HT-29 (cell line): ENCODE measurements at places on chromosomes 2 and 18.

GRCh38 chr2:46997884-46998283, 82.3 kb upstream of the MCFD2 start:
- DNase-seq: peak; percentile 26

GRCh38 chr2:239831861-239832489, 193.2 kb downstream of the NDUFA10 start:
- DNase-seq: no peak

DNA sequence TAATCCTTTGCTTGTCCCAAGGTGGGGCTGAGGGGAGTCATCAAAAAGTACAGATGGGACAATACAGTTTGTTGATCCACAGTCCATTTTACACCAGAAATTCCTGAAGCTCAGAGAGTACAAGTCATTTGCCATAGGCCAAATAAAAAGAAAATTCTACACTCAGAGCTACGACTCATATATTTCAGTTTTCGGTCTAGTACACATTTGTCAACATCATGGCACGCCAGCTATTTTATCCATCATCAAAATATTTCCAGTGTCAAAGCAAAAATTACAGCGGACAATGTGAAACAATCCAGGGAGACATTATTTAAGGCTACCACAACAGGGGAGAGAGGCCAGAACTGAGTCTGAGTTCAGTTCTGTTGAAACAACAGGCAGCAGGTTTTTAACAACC, 587.5 kb upstream of the DSEL start:
- DNase-seq: no peak

GRCh38 chr2:217614096-217614495, 388.7 kb downstream of the TNS1 start:
- DNase-seq: no peak

GRCh38 chr18:59149007-59149406, 9.3 kb downstream of the SEC11C start:
- DNase-seq: no peak

DNA sequence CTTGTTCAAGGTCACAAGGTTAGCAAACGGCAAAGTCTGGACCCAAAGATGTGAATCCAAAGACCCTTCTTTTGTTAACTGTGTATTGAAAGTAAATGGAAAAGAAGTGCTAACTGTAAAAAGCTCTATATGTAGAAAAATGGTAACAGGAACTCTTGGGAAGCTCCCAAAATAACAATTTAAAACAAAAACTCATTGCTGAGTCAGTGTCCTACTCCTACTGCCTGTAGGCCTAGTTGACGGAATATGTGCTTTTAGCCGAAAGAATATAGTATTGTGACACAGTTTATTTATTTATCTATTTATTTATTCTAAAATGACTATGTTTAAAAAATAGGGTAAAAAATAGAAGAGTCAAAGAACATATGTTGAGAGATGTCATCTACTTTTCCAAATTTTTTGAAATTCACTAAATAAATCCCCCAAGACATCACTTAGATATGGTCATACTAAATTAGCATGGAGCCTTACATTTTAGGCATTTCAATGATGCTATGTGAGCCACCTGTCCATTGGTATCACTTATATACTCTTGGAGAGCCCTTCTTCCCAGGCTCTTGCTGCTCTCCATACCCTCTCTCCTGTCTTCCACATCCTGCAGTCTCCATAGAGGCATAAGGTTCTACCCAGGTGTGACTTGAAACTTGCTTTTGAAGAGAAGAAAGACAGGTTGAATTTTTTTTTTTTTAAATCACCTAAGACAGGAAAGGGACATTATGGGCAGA, 13.7 kb downstream of the COL5A2 start:
- DNase-seq: no peak

- DNase-seq: peak; percentile 60
Observed at GRCh38 chr2:74919827-74920226, 38.6 kb upstream of the POLE4 start.

- no peak for DNase-seq
Observed at GRCh38 chr2:161947406-161947805, 126.6 kb downstream of the DPP4 start.

GRCh38 chr2:2846332-2847208, 515.5 kb upstream of the MYT1L start:
- peak; percentile 78 for DNase-seq

DNA sequence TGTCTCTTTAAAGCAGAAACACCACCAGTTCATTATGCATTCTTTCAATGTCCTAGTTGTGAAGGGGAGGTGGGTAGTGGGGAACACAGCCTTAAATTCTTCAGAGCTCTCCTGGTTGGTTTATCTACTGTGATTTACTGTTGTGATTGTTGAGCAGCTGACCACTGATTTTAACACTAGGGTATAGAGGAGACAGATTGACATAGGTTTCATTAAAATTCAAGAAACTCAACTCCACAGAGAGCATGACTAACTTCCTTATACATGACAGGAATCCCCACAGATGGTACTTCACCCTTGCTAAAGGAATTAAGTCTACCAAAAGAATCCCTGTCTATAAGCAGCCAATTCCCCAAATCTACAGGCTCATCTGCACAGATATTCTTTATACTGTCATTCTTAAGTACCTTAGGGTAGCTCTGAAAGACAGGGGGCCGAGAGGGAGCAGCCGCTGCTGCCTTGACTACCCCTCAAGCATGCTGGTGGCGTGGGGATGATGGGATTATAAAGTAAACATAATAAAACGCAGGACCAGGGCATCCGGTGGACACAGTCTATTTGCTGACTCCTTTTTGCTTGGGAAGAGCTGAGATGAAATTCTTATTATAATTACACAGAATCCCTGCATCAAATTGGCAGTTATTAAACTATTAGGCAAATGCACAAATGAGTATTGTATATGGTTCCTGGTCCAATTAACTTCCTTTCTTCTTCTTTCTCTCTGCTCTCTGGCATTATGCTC, 1377.6 kb upstream of the PIK3C3 start:
- DNase-seq: no peak

DNA sequence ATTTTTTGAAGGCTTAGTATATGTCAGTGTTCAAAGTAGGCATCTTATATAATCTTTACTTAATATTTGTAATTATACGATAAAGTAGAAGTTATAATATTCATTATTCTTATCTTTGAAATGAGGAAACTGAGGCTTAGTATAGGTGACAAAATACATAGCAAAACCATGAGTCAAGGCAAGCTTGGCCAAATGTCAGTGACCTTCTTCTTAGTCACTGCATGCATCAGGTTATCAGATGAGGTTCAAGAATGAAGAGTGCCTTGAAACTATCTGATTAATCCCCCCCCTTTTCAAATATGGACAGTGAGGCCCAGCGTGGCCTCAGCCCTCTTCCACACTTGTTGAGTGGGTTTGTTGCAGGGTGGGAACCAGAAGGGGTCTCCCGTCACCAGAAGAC, 59.3 kb downstream of the PMAIP1 start:
- no peak for DNase-seq

DNA sequence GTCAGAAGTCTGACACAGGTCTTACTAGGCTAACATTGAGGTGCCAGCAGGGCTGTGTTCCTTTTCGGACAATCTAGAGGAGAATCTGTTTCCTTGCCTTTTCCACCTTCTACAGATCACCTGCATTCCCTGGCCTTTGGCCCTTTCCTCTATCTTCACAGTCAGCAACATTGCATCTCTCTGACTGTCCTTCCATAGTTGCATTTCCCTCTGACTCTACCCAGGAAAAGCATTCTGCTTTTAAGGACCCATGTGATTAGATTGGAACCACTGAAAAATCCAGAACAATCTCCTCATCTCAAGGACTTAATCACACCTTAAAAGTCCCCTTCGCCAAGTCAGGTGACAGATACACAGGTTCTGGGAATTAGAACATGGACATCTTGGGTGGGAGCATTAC, 181.5 kb downstream of the SLC8A1 start:
- no peak for DNase-seq

DNA sequence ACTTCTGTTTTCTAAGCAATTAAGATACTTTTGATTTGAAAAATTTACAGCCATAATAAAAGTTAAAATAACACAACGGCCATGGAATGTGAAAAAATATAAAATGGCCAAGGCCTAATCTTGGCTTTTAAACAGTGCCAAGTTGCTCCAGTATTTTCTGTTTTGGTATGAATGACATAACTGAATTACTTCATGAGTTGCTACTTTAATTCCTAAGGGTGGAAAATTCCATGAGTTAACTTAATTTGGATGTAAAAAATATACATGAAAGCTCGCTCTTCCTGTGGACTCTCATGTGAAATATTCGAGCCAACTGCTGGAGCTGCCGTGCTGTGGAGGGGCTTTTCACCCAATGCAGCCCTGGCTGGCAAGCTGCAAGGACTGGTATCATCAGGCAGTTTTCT, 286.0 kb upstream of the CCDC68 start:
- DNase-seq: no peak

DNA sequence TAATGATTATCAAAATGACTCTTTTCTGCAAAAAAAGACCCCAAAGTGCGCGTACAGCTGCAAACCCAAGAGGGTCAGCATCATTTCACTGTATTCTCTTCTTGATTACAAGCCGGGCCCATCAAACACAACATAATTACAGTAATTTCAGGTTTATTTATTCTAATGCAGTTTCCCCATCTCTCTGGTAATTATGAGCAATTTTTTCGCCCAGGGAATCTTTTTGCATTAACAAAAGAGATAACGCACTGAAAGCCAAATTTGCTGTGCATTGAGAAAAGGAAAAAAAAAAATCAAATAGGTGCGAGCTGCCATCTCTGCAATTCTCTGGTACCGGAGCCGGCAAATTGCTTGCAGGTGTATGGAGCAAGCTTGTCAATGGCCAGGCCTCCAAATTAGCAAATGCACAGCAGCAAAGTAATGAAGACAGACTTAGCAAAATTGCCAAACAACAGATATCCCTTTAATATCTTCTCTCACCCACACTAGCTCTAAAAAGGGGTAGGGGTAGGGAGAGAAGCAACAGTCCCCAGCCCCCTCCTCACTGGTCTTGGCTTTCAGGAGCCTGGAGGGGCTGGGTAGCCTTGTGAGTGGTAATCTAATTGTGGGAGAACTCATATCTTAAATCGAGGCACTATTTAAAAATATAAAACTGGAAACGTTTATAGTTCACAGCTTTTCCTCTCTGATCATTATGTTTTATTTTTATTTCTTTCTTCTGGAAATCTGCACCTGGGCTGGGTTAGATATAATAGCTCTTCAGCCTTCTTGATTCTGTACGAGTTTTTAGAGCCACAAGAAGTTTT, 6.7 kb downstream of the DLX1 start:
- no peak for DNase-seq

- no peak for DNase-seq
Observed at GRCh38 chr2:204089105-204089504, 152.5 kb downstream of the ICOS start.

- DNase-seq: peak; percentile 84
Observed at GRCh38 chr2:168801961-168802858, at the start of gene NOSTRIN. NOSTRIN (plus strand) TSS chr2:168802637; CDS start chr2:168802647, 10 bp downstream.

DNA sequence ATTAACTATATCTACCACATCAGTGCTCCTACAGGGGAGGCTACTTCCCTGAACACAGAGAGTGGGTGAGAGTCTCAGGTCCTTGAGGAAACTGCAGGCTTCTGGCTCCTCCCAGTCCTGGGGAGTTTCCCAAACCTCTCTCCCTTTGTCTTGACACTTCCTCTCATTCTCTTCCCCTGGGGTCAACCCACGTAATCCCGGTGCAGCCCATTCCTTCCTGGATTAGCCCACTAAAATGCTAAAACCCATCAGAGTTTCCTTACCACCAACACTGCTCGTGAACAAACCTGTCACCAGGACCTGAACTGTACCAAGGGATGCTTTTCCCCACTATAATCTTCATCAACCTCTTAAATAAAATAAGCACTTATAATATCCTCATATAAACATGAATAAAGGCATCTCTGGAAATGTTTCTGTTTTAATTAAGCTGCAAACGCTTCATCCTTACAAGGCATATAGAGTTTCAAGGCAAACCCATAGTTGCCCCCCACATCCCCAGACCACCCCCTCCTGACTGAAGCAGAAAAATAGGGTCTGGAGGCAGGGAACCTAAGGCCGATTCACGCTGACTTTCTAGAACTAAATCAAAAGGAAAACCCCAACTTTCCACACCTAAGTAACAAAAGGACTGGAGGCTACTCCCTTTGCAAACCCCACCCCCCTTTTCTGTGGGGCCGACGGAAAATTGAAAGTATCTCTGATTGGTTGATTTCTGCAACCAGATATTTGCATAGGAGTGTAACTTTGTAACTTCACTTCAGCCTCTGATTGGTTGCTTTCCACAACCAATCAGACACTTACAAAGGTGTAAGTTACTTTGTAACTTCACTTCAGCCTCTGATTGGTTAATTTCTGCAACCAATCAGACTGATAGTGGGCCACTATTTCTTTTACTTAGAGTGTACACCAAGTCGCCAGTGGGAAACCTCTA, 19.0 kb downstream of the TMSB10 start:
- peak; percentile 62 for DNase-seq

DNA sequence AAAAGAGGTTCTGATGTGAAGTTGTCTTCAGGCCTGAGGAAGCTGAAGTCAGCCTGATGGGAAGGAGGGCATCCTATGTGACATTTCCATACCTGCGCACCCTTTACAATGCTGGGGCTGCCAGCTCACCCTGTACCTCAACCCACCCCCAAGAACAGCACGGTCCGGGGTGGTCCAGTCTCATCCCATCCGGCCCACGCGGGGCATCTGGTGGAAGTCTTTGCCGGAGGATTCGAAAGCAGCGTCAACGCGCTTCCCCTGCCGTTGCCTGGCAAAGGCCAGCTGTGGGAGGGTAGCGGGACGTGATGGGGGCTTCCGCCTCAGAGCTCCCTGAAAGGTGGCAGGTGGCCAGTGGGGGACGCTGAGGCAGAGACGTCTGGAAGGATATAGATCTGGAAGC, 113.6 kb upstream of the ANKRD30BL start:
- no peak for DNase-seq

GRCh38 chr2:100021791-100022340, 120.5 kb downstream of the AFF3 start:
- no peak for DNase-seq

DNA sequence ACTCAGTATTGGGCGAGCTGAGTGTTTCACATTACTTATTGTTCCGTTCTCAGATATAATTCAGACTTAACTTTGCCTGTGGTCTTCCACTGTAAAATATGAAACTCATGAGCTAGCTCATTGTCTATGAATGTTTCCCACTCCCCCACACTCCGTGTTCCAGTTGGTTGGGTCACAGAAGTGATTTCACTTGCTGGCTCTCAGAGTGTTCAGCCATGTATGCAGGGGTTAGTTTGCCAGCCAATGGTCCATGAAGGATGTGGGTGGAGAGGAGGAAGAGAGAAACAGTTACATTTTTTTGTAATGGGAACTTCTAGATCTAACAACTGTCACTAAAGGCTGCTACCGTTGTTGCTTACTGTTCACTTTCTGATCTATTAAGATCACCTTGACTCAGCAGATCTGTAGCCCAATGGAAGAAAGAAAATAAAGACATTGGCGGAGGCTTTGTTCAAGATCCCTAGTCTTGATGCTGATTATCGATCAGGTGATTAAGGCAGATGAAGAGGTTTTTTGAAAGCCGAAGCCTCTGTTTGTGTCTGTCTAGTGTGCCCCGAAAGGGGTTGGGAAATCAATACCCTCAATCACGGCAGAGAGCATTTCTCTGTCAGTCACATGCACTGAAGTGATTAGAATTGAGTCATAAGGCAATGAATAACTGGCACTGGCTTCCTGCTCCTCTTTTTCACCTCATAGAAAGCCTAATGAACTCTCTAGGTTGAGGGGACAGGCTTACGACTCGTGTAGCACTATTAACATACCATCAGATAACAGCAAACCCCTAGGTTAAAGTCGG, 279.7 kb upstream of the FIGN start:
- DNase-seq: no peak

GRCh38 chr18:77138270-77138669, 5.7 kb upstream of the MBP start:
- no peak for DNase-seq

GRCh38 chr2:201900362-201900761, 94.0 kb downstream of the CDK15 start:
- no peak for DNase-seq
